Activated CD4-positive, alpha-beta T cell treated with anti-CD3 and anti-CD28 coated beads, Interleukin-2, amount 10 ng/mL, durations not matched to agents 24 days and 14 days (primary cell): ENCODE measurements at places on chromosomes 11 and 22. TPM values are rescaled to one million over a fixed set of nuclear protein-coding genes. Genes with fewer than 3 reads are reported as not detected.

UBQLNL gene
- not detected in 2 replicates for total RNA-seq

PGA5 gene
- total RNA-seq, result not detected in 2 replicates

CD6 gene
- total RNA-seq, result 416 and 421 TPM in 2 replicates

RAB3IL1 gene
- total RNA-seq, result 0.12 and 0.26 TPM in 2 replicates

DUSP8 gene
- total RNA-seq, result 0.86 and 1.6 TPM in 2 replicates

IFITM10 gene
- total RNA-seq, result 0.12 and 0.14 TPM in 2 replicates

RBMXL2 gene
- not detected in 2 replicates for total RNA-seq

SCGB1C1 gene
- total RNA-seq, result not detected in 2 replicates

EPS8L2 gene
- total RNA-seq, result 15.3 and 19.8 TPM in 2 replicates

MYEOV gene
- 0.21 and 0.83 TPM in 2 replicates for total RNA-seq

USH1C gene
- total RNA-seq, result not detected in 2 replicates

RANGAP1 gene
- 185 and 187 TPM in 2 replicates for total RNA-seq

NTM gene
- not detected in 2 replicates for total RNA-seq

GRCh38 chr22:44067033-44067432, 42.9 kb downstream of the PARVB start:
- DNase-seq, result no peak

GRCh38 chr11:75182664-75183063, 31.8 kb downstream of the SLCO2B1 start:
- no peak for DNase-seq

DNA sequence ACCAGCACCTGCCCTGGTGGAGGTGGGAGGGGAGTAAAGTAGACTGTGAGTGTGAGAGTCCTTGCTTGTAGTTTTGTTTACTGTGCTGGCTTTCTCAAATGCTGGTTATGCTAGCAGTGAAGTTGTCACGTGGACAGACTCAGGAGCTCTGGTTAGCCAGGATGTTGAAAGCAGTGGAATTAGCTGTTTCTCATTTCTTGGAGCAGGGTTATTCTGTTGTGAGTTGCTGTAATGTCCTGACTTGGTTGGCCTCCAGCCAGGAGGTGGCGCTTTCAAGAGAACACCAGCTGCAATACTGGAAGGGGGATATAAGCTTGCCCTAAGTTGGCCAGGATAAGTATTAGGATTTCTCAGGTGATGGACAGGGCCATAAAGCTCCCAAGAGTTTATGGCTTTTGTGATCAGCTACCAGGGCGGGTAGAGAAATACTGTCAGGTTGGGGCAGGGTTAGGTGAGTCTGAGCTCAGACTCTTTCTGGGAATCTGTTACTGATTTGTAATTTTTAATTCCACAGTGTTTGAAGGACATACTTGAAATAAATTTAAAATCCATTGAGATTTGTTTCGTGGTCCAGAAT, 13.7 kb downstream of the CYP2D6 start:
- no peak for DNase-seq

DNA sequence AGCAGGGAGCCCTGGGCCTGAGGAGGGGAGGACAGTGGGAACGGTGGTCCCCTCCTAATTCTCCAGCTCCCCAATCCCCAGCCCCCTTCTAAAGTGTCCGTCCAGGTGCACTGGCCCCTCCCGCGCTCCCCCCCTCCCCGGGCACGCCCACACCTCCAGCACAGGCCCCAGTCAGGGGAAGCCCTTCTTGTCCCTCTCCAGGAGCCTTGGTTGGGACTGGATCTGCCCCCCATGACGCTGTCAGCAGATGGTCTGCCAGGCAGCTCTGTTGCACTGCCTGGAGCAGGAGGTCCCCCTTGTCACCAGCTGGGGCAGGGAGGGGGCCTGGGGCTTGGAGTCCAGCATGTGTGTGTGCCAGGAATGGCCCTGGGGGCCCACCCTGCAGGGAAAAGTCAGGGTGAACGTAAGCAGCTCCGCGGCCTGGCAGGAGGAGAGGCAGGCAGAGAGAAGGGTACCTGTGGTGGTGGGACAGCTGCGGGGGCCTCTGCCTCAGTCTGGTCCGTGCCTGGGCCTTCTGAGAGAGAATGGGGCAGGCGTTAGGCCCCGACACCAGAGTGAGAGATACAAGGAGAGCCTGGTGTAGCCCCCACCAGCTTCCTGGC, 1.6 kb downstream of the IRF7 start:
- DNase-seq, result peak; percentile 69

DNA sequence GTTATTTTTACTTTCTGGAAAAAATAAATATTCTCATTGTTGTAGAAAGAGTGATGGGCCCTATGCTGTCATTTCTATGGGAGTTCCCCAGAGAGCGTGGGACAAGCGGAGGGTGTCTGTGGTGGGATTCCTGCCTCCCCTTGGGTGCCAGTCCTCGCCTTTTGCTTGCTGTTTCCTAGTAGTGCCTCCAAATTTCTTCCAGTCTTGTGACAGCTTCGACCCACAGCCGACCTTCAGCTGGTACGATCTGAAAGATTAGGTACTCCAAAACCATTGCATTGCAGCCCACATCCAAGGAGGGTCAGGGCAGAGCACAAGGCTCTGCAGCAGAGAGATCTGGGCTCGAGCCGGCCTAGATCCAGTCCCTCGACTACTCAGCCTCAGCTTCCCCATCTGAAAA, 58.9 kb upstream of the EMID1 start:
- no peak for DNase-seq

- DNase-seq, result no peak
Measured at GRCh38 chr22:49017482-49018329, 810.0 kb downstream of the BRD1 start.

GRCh38 chr11:93155738-93156137, 42.1 kb downstream of the SLC36A4 start:
- no peak for DNase-seq

- DNase-seq, result no peak
Measured at GRCh38 chr11:2709429-2709828, 9.6 kb upstream of the KCNQ1OT1 start.

DNA sequence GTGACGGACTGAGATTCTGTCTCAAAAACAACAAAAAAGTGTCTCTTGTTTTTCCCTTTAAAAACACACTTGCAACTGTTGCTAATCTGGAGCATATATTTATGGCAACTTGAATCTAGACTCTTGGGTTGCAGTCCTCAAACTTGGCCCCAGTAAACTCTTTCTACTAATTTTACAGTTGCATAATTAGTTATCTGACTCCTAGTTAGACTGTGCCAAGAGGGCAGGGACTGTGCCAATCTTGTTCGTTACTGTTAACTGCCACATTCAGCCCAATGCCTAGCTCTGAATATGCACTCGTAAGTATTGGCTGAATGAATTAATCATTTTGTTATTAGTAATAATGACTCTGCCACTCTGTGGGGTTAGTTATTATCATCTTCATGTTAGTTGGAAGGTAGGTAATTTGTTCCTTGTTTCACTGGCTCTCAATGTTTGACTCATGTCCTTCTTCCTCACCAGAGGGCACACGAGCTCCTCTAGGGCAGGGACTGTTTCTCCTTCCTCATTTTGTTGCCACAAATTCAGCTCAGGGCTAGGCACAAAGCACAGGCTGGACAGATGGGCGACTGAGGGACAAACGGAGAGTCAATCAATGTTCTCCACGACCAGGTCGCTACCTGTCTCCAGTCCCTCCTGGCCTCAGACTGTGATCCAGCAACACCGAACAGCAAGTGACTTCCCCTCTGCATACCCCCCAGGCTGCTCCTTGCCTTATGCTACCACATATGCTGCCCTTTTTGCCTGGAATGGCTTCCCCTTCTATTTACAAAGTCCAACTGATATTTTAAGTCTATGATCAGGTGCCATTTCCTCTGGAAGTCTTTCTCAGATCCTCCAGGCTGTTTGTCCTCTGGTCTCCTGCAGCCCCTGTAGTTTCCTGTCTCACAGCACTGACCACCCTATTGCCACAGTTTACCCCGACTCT, 9.0 kb downstream of the CLPB start:
- no peak for DNase-seq

GRCh38 chr11:67483831-67484665, 1.2 kb downstream of the AIP start:
- DNase-seq, result peak; percentile 85

GRCh38 chr11:3341298-3341697, 37.6 kb downstream of the ZNF195 start:
- peak; percentile 89 for DNase-seq

DNA sequence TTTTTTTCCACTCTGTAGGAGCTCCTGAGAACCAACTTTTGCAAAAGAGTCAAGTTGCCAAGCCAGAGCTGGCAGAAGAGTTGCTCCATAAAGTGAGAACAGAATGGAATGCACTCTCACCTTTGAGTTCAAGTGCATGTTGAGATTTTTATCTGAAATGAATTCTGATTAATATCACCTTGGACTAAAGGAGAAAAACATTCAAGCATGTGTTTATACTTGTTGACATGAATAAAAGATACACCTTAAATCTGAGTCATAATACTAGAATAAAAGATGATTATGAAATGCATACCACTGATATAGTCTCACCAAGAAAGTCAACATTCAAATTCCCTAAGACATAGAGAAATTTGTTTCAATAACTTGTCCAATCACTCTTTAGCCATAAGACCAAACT, 37.8 kb downstream of the ARL14EP start:
- no peak for DNase-seq

- no peak for DNase-seq
Measured at GRCh38 chr22:46665751-46666280, 45.6 kb downstream of the GRAMD4 start.
